ENCODE measurements at places on chromosomes 12 and 14.
A peak's percentile ranks its signal among the peaks of the same experiment; 100 is the strongest.

DNA sequence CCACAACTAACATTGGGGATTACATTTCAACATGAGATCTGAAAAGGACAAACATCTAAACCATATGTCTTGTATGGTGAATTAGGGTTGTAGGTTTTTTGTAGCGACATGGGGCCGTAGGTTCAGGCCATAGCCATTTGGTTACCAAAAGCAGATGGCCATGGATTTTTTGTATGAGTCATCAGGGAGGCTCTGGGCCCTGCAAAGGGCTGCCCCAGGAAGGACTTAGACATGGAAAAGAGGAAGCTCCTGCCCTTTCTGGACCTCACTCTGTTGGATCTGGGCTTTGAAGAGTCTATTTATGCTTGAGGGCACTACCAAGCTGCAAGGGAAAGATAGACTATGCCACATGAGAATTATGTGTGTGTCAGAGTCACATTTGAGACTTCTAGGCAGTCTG is 89.3 kb upstream of the DHRS4 start:
- no peak for DNase-seq

- DNase-seq = no peak
Observed at GRCh38 chr12:26631846-26632245, 201.1 kb downstream of the ITPR2 start.

DNA sequence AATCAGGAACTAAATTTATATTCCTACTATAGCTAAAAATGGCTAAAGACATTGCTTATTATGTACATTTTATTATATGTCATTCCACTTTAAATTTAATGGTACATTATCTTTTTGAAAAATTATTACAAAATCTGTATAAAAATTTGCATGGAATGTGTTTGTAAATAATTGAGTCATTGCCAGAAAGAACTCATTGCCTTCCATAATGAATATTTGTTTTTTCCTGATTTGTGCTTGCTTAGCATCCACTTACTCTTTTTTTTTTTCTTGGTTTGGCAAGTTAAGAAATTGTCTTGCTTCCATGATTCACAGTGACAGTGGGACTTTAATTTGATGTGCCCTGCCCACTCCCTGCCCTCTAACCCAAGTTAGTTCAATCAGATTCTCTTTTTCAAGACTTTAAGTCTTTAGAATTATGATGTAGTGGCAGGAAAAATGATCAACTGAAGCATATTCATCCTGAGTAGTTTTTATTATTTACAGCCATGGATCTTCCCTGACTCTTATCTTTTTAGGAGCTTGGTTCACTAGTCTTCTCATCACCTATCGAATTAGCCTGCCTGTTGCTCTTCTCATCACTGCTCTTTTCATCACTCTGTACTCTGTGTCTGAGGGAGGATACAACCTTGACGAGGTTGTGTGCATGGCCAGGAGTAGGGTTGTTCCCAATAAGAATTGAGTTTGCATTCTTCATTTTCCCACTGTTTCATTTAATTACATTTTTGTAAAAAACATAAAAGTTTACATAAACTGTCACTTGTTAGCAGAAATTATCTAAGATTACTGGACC is 442.0 kb downstream of the BTG1 start:
- no peak for DNase-seq

DNA sequence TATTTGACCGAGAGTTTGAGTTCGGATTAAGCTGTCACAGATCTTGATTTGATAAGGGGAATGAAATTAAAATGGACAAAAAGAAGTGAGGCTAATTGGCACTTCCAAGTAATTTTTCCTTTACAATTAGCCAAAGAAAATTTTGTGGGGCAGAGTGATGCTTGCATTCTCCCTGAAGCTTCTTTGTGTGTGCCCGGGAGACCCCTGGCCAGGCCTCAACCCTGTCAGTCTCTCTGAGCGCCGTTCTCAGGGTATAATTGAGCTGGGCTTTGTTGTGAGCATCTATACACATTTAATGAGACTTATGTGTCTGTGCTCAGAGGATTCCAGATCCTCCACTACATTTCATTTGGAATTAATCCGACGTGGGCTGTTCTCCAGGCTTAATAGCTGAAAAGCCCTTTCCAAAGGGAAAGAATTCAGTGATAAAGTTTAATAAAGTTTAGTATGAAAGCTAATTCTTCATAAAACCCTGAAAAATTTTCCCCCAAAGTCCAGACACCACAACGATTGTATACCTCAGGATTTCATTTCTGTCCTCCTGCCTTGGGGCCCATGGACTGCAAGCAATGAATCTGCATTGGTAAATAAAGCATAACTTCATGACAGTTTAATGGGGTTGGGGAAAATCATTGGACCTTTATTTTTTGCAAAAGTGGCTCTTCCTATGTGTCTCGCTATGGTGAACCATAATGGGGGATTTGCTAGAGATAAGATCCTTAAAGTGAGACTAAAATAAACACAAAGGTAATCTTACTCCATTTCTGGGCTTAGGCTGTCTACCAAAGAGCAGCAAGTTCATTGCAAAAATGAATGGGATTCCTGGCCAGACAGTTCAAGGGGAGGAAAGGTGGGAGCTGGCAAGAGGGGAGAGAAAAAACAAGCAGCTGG is 292.6 kb downstream of the C12orf75 start:
- no peak for DNase-seq

DNA sequence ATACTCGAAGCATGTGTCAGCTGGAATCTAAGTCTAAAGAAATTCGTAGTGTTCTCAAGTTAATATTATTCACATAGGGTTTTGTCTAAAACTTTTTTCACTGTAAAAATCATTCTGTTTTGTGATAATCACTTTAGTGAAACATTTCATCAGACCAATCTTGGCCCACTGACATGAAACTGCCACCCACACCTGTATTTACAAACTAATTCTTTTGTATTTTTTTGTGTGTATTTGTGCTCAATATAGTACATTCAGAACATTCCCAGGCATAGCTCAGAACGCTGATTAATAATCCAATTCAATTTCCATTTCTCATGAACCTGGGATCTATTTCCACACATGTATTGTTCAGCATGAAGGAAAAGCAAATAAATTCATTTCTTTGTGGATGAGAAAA is 191.7 kb downstream of the RASSF9 start:
- DNase-seq = no peak

DNA sequence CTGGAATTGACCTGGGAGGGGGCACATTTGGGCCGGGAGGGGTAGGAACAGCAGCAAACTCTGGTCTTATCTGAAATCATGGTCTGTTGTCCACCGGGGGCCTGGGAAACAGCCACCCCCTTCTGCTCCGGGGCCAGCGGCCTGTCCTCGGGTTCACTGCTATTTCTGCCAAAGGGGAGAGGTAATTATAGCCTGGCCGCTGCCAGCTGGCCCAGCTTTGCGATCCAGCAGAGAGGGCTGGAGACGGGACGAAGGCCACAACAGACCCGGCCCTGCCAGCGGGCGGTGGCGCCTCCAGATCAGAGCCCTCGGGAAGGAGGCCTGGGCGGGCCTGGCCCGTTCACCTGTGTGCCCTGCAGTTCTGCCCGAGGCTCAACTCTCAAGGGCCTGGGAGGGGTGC is at the start of gene C14orf180:
C14orf180 (plus strand) TSS at position 258 of the 400 bp plus-strand sequence. CDS start 6,667 bp downstream, outside the sequence.
- no peak for DNase-seq

GRCh38 chr12:46433829-46434228 is 61.3 kb upstream of the SLC38A2 start:
- DNase-seq = no peak

DNA sequence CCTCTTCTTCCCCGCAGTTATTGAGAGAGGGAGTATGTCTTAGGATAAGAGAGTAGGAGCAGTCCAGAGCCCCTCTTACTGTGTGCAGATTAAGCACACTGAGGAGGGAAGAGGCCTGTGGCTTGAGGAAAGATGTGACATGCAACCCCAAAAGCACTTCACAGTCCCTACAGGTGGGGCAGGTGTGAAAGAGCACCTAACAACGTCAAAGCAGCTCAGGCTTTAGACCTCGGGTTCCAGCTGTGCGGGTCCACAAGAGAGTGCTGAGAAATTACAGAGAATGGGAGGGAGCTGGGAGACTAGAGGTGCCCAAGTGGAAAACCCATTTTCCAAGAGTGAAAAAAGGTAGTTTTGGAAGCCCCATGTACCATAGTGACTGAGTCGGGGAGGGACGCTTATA is 127.6 kb downstream of the SLC25A47 start:
- no peak for DNase-seq

DNA sequence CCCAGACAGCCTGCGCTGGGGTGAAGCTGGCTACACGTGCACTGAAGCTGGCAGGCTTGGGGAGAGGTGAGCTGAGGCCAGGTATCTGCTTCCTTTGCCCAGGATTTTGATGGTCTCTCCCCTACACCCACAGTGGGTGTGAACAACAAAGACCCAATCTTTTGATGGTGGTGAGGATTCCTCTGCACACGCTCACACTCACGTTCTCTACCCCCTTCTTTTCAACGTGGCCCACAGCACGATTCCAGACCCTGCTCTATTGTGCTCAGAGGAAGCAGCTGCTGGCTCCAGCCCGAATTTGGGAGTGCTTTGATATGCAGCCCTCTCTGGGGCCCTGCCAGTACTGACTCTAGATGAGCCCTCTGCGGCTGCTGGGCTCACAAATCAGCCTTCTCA is 4.9 kb downstream of the CD9 start:
- DNase-seq = no peak

DNA sequence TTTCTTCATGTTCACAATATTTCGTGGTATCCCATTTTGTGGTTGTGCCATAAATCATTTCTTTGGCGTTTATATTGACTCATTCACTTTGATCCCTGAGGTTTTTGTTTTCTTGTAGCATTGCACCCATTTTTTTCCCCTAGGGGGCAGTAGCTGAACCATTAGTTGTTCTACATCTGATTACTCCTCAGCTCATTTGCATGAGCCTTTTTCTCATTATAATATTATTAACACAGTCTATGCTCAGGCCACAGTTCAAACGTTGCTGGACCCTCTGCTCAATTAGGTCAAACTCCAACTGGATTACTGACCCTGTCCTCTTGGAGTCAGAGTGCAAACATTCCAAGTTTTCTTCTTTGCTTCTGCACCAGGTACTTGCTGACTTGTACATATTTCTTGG is 475.4 kb upstream of the SEL1L start:
- no peak for DNase-seq

DNA sequence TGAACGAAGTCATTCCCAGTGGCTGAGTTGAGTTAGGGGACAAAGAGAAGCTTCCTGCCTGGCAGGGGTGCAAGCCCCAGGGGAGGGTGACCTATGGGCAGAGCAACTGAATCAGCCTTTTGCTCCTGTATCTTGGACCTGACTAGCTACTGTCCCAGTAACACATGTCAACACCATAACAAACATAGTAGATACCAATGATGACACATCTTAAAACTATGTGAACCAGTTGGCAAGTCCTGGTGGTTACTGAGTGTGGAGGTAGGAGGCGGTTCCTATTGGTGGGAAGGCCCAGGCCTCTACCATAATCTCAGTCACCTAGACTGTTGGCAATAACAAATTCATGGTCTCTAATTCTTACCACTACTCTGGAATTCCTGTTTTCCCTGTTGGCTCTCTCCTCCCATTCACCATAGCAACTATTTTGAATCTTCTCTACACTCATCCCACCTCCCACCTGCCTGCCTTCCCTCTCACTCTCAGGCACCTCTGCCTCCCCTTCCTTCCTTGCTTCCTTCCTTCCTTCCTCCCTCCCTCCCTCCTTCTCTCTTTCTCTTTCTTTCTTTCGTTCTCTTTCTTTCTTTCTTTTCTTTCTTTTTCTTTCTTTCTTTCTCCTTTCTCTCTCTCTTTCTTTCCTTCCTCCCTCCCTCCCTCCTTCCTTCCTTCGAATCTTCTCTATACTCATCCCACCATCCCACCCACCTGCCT is 8.1 kb upstream of the P2RX7 start:
- DNase-seq = peak; percentile 39

DNA sequence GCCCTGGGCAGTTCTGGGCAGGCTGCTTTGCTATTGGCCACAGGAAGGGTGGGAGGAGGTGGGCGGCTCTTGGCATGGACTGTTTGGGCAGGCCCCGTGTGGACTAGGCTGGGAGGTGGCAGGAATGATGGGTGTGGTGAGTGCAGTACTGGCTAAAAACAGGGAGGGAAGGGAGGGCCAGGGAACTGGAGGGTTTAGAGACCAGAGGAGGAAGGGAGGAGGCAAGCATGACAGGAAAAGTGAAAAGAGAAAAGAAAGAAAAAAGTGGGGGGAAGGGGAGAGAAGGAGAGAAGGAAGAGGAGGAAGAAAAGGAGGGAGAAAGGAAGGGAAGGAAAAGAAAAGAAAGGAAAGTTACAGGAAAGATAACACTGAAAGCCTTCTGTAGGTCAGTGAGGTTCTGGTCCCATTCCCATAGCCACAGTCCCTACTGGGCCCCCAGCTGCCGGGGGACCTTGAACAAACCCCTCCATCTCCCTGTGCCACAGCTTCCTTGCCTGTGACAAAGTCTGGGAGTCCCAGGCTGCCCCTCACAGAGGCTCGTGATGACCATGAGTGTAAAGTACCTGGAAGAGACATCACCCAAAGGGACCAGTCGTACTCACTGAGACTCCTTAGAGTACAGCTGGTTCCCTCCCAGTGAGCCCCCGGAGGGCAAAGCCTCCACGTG is 1.1 kb upstream of the C14orf132 start:
- DNase-seq = peak; percentile 42

- no peak for DNase-seq
Observed at GRCh38 chr12:39122562-39123204, 217.3 kb upstream of the CPNE8 start.

DNA sequence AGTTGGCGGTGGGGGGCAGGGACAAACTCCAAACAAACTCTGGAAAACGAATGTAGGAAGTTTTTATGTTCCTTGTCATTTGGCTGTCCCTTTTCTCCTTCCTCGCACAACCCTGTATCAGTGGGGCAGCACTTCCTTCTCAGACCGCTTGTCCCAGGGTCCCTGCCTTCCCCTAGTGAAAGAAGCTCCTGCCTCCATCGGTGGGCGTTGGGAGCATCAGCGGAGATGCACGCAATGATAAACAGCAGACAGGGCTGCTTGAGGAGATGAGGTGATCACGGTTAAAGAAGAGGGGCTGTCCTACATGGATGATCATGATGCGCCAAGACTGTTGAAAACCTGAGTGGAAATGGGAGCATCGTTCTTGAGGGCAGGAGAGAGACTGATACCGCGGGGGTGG is 620 bp downstream of the C1S start:
- DNase-seq = no peak

DNA sequence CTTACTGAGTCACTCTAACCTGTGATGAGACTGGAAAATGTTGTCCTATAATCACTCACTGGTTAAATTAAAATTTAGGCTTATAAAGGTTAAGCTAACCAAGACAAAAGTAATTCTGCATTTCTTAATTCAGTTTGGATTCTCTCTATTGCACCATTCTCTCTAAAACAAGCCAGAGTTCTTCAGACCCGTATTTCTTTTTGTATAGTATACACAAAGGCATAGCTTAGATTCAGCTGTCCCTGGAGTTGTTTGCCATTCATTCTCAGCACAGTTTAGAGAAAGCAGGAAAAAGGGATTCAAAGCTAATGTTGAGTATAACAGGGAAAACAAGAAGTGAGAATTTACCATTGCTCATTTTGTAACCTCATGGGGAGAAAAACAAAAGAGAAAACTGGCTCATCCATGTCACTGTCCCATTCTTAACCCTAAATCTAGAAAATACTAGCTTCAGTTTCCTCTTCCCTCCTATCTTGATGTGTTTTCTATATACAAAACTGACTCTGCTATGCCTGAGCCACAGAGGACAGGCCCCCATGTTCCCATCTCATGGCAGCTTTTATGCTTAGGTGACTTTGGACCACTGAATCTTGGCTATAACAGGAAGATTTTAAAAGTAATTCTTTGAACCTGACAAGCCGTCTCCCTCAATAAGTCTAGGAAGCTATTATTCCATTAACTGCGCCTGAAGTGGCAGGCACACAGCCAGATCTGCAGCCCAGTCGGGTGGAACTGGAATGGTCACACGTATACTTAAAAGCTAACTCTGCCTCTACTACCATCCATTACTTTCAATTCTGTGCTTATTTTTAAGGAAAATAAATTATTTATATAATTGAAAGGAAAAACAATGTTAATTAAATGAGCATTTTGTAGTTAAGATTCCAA is 7.0 kb downstream of the AREL1 start:
- DNase-seq = no peak

- DNase-seq = no peak
Observed at GRCh38 chr12:58342736-58343135, 401.4 kb downstream of the ATP23 start.

All from T47D (cell line).